ENCODE measurements at places on chromosomes 16 and 17. TPM values are rescaled to one million over a fixed set of nuclear protein-coding genes. Genes with fewer than 3 reads are reported as not detected.

TNS4 gene
- 0.65 TPM for total RNA-seq

AGRP gene
- total RNA-seq = 0.50 TPM

DNA sequence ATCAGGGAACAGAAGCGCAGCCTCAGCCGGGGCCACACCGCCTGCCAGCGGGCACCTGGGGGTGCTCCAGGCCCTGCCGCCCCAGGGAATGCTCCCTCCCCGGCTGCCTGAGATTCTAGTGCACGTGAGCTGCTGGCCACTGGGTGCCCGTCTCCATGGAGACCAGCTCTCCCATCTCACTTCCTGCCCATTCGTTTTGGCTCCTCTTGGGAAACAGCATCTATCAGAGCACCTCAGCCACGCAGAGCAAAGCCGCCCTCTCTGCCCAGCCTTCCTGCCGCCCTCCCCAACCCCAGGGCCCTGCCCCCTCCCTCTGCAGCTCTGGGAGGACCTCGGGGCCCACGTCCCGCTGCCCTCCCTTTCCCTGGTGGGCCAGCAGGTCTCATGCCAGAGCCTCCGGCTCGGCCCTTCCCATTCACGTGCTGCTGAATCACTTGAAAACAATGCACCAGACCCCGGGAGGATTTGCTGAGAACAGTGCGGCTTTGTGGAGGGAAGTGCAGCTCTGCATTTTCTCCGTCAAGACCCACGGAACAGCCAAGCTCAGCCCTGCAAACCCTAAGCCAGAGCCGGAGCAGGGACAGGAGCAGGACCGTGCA is 19.4 kb downstream of the CEP295NL start:
- H3K4me1 ChIP-seq = peaks cover 67% of the 10 kb centered on the region
- no peaks in the 10 kb centered on the region for H3K27me3 ChIP-seq
- no peak overlapping the region for H3K4me3 ChIP-seq

- H3K4me3 ChIP-seq = no peak overlapping the region
- no peaks in the 10 kb centered on the region for H3K4me1 ChIP-seq
- H3K27ac ChIP-seq = no peak overlapping the region
- peaks cover 16% of the 10 kb centered on the region for H3K36me3 ChIP-seq
- no peaks in the 10 kb centered on the region for H3K27me3 ChIP-seq
- DNase-seq = no peak
Observed at GRCh38 chr17:75888484-75888883, 8.3 kb downstream of the TRIM65 start.

DNA sequence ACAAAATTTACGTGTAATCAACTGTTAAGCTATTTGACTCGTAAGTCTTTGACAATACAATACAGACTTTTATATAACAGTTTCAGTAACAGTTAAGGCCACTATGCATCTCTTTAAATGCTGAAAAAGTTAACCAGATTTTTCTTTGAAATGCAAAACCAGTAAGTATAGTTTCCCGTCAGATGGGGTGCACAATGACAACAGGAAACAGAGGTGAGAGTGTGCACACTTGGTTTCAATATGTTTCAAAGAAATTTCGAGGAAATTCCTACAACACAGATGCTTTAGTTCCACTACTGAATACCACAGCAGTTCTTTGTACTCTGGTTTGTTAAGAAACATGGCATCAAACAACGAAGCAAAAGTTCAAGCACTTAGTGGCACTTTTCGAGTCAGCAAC is 48.4 kb downstream of the RNF157 start:
- no peaks in the 10 kb centered on the region for H3K27me3 ChIP-seq
- no peak overlapping the region for H3K4me3 ChIP-seq
- DNase-seq = peak; percentile 87
